Astrocyte (in vitro differentiated cells and primary cell): ENCODE measurements at places on chromosomes 11 and 22. TPM values are rescaled to one million over a fixed set of nuclear protein-coding genes. Genes with fewer than 3 reads are reported as not detected.

GRCh38 chr22:19291580-19292457, at the start of gene CLTCL1:
Gene CLTCL1, minus strand, starts transcription at chr22:19291719. Its CDS starts 78 bp downstream, at chr22:19291641.
- no peaks in the 10 kb centered on the region for H3K36me3 ChIP-seq
- H3K4me1 ChIP-seq = peaks cover 41% of the 10 kb centered on the region
- peak within 1 kb of the TSS; percentile 42 for H3K27ac ChIP-seq
- peaks cover 10% of the 10 kb centered on the region for H3K27me3 ChIP-seq
- peak; percentile 49 for DNase-seq

- DNase-seq = no peak
- H3K36me3 ChIP-seq = peaks cover 8% of the 10 kb centered on the region
- H3K27me3 ChIP-seq = no peaks in the 10 kb centered on the region
- no peak overlapping the region for H3K27ac ChIP-seq
These were observed 912 bp downstream of the PTPRCAP start for GRCh38 chr11:67436459-67437081.

GRCh38 chr22:32622744-32623110, 148.1 kb downstream of the FBXO7 start:
- H3K27ac ChIP-seq = no peak overlapping the region
- no peak overlapping the region for H3K4me3 ChIP-seq
- peaks cover 14% of the 10 kb centered on the region for H3K4me1 ChIP-seq
- no peak for DNase-seq

GRCh38 chr22:39215426-39216142, 29.2 kb downstream of the PDGFB start:
- H3K4me3 ChIP-seq = no peak overlapping the region
- H3K36me3 ChIP-seq = no peaks in the 10 kb centered on the region
- no peak for DNase-seq

GRCh38 chr22:30312053-30312452, 14.7 kb downstream of the TBC1D10A start:
- H3K4me1 ChIP-seq = peaks cover 42% of the 10 kb centered on the region
- no peaks in the 10 kb centered on the region for H3K36me3 ChIP-seq
- no peak overlapping the region for H3K4me3 ChIP-seq
- no peaks in the 10 kb centered on the region for H3K27me3 ChIP-seq
- DNase-seq = peak; percentile 86

DNA sequence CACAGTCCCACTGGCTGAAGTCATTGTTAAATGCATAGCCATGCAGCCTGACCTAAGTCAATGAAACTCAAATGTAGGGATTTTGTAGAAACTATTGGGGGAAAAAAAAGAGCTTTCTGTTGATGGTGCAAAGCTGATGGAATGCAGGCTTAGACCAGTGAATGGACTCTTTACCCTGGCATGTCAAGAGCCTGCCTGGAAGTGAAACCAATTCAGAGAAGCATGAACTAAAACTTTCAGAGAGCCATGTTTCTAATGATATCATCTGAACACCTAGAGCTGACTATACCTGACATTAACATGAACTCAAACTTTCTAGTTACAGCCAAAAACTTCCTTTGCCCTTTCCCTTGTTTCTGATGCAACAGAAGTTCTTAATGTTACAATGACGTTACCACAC, 89.0 kb downstream of the APIP start:
- H3K27ac ChIP-seq = no peak overlapping the region
- no peaks in the 10 kb centered on the region for H3K36me3 ChIP-seq
- no peaks in the 10 kb centered on the region for H3K4me1 ChIP-seq
- no peak overlapping the region for H3K4me3 ChIP-seq
- peaks cover 2% of the 10 kb centered on the region for H3K27me3 ChIP-seq
- no peak for DNase-seq

Gene ZNF280B
- 4.0 and 4.7 TPM in 2 replicates for total RNA-seq
